ENCODE measurements at places on chromosomes 2 and 18. TPM values are rescaled to one million over a fixed set of nuclear protein-coding genes. Genes with fewer than 3 reads are reported as not detected.

DNA sequence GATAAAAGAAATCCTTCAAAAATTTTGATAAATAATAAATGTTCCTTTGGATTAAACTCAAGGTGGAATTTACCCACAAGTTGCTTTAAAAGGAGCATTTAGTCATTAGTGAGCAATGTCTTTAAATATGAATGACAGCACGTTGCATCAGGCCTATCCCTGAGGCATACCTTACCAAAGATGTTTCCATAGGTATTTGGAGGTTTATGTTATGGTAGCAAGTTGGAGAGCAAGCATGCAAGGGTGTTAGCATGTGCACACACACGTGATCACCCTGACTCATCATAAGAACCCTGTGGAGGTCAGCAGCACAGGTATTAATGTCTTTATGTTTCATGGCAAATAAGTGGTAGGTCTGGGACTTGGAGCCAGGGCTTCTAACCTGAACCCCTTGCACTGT lies 159.9 kb downstream of the ACTR3 start:
- DNase-seq, result no peak

- DNase-seq, result no peak
Measured at GRCh38 chr2:228526687-228527086, 345.2 kb upstream of the SPHKAP start.

The ICOS gene
- total RNA-seq, result not detected

- no peak for DNase-seq
Measured at GRCh38 chr18:10437837-10438236, 16.6 kb upstream of the APCDD1 start.

The RAB6C gene
- total RNA-seq, result not detected

The CCL20 gene
- total RNA-seq, result 1.5 TPM

GRCh38 chr2:26010943-26011342 lies 22.9 kb upstream of the RAB10 start:
- no peak for DNase-seq

The POTEF gene
- total RNA-seq, result 0.20 TPM

DNA sequence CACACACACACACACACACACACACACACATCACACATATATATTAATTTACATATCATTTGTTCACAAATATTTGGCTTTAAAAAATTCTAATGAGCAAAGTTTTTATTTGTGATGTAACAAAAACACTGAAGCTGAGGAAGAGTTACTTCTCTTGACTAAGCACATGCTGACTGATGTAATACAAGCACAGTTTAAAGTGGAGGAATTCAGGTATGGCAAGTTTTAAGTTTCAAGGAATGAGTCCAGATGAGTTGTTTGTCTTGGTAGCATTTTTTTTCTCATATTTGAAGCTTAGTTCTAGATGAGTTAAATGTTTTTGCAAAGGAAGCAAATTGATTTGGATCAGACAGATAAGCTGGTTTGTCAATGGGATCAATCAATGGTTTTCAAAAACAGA lies 20.2 kb upstream of the CALCRL start:
- no peak for DNase-seq

GRCh38 chr2:120933693-120934573 lies 198.3 kb downstream of the GLI2 start:
- peak; percentile 58 for DNase-seq

DNA sequence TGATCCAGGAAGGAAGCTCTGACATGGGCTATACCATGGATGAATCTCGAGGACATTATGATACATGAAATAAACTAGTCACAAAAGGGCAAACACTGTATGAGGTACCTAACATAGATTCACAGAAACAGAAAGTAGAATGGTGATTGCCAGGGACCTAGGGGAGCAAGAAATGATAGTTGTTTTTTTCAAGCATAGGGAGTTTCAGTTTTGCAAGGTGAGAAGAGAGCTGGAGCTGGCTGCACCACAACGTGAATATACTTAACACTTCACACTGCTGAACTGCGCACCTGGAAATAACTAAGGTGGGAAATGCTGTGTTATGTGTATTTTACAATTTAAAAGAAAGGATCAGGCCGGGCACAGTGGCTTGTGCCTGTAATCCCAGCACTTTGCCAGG lies 13.2 kb upstream of the AGAP1 start:
- DNase-seq, result no peak

DNA sequence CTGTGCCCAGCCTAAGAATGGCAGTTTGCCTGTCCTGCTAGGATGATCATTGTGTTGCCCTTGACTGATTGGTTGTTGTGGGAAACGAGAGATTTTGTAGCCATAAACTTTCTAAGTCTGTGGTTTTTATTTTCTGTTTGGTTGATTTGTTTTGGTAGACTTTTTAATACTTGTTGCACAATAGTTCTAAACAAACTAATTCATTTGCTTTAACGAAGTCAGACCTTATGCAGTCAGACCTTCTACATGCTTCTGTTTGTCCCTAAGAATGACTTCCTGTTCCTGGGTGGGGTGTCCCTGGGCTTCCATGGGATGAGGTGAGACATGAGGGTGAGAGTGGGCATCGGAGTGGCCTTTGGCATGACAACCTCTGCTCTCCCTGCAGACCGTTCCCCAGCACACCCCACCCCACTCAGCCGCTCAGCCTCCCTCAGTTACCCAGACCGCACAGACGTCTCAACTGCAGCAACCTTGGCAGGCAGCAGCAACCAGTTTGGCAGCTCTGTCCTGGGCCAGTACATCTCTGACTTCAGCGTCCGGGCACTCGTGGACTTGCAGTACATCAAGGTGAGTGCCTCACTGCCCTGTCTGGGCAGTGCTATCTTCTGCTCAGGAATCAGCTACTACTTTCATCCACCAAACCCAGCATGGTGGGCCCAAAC lies 7.8 kb upstream of the CNNM3 start:
- no peak for DNase-seq

DNA sequence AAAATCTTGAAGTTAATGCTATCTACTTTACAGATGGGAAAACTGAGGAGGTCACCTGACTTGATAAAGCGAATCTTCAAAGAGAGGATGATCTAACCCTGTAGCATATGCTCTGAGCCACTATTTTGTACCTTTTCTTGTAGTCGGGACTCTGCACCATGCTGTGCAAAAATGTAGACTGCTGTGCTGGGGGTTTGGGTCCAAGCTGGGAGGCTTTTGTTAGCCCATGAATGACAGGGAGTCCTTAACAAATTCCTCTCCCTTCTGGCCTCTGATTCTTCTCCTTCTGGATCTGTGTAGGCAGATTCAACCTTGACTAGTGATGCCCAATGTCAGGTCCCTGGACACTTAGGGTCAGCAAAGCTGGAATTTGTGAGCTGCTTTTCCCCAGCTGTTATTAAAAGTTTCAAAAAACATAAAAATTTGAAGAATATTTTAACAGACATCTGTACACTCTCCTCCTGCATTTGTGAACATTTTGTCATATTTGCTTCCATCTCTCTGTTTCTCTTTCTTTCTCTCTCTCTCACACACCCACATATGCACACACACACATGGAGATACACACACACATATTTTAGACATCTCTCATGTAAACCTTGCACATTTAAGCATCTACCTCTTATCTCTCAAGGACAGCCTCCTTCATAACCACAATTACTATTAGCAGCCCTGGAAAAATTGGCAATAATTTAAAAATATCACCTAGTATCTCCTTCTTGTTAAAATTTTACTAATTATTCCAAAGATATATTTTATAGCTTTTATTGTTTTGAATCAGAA lies 335.0 kb upstream of the TRIB2 start:
- DNase-seq, result no peak

DNA sequence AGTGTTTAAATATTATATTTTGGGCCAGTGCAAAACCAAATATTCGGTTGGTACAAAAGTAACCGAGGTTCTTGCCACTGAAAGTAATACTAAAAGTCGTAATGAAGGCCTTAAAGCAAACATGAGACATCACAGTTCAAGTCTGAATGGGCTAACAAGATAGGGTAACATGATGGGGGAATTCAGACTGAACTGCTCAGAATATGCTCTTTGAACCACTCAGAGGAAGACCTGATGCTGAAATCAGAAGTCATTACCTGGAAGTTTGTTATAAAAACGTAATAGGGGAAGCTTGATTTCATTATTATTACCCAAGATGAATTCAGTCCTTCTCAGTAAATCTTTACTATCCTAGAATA lies 26.6 kb downstream of the CDKL4 start:
- DNase-seq, result no peak

- DNase-seq, result no peak
Measured at GRCh38 chr2:138724729-138725459, 55.3 kb downstream of the NXPH2 start.

The LBX2 gene
- total RNA-seq, result 0.95 TPM

DNA sequence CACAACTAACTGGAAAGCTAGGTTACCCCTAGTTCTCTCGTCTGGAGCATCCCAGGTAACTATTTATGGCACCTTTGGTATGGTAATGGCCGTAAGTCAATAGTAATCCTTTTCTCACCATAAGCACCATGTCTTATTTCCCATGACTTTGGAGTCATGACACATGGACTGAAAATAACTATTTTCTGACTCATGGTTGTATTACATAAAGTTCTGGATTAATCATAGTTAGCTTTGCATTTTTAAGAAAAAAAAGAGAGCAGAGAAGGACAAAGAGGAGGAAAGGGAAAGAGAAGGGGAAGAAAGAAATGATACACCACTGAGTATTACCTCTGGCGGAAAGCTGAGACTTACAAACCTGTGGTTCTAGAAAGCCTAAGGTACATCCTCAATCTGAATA lies 99.3 kb downstream of the BIN1 start:
- DNase-seq, result no peak

DNA sequence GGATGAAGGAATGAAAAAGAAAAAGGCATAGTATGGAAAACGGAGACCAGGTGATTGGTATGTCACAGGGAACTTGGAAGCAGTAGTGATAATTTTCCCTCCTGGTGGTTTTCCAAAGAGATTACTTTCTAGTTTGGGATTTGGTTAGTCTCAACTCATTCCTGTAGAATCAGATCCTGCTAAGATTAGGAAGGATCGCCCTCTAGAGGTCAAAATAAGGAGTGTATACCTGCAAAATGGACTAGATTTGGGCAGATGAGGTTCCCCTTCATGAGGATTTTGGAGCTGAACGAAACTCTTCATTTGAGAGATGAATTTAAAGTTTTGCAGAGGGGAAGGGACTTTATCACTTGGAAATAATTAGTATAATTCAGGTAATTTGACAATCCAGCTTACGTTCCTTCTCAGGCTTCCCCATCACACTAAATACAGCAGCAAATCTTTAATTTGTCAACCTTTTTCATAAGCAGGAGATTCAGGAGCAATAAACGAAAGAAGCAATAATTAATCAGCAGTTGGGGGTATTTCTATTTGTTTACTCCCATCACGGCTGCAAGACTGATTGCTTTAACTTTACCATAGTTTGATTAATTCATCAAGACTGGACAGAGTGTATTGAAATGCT lies 65.2 kb downstream of the CCDC195 start:
- no peak for DNase-seq

The PSMA8 gene
- 0.23 TPM for total RNA-seq

- DNase-seq, result no peak
Measured at GRCh38 chr2:238362626-238363025, 42.3 kb downstream of the TRAF3IP1 start.

DNA sequence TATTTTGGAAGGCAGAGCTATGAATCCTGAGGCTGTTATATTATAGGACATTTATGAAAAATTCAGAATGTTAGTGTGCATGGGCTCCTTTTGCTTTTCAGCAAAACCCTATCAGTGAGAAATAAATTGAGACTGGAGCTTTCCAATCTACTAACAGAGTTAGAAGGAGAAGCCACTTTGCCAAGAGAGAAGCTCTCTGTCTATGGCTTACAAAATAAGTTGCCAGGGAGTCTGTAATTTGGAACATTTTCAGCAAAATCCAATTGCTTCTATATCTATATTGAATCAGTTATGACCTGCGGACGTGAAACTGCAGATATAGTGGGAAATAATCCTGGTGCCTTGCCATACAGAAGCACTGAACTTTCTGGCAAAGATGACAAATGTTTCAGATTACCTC lies 279.3 kb downstream of the CDH19 start:
- no peak for DNase-seq

GRCh38 chr18:31684279-31685096 lies at the start of gene B4GALT6:
Gene B4GALT6 (minus strand): TSS chr18:31684581. CDS start chr18:31684426, 155 bp downstream.
- DNase-seq, result peak; percentile 37

- DNase-seq, result no peak
Measured at GRCh38 chr2:209763106-209763505, 8.5 kb upstream of the UNC80 start.

DNA sequence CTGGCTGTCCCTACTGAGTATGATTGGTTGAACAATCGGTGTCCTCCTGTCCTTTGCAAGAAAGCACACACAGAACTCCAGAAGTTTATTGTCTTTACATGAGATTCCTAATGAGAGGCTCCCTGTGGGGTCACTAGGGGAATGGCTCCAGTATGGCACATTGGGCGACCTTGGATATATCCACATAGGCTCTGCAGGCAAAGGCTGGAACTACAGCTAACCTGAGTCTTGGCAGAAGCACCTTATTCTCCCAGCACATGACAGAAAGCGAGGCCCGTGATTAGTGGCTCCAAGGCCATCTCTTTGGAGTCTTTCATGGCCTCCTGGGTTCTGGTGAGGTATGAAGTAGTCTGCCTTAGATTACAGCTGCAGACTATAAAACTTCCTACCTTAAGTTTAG lies 49.0 kb downstream of the ZDBF2 start:
- no peak for DNase-seq

The NT5DC4 gene
- total RNA-seq, result not detected

DNA sequence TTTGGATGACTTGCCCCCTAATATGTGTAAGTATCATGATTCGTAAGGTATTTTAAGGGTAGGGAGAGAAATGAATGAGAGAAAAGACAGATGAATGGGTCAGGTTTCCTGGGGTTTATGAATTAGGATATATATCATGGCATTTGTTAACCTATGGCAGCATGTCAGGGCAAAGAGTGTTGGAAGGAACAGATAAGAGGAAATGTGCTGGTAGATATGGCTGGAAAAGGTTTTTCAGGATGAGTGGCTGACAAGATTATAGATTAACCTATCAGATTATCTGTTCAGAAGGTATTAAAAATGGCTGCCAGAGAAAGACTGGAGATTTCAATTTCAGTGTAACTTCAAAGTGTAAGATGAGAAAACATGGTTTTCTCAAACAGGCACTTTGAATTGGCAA lies 67.8 kb downstream of the SRBD1 start:
- no peak for DNase-seq

The HDAC4 gene
- 27.3 TPM for total RNA-seq

The NXPH2 gene
- total RNA-seq, result not detected

The IMP4 gene
- 115 TPM for total RNA-seq

The ANKRD30B gene
- 0.67 TPM for total RNA-seq

- DNase-seq, result no peak
Measured at GRCh38 chr2:240322231-240322955, 113.1 kb upstream of the GPC1 start.

The AGXT gene
- total RNA-seq, result not detected

DNA sequence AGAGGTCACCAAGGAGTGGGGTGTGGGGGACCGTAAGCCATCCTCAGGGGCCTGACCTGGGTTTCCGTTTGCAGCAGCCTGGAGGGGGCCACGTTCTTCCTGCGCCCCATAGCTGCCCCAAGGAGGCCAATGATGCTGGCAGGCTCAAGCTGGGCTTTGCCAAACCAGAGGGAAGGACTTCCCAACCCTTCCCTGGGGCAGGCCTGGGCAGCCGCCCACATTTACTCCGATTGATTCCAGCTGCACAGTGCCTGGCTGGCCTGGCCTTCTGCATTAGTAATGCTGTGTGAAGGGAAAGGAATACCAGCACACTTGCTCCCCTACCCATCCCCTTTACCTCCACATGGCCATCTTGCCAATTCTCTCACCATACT lies 360.6 kb upstream of the SLC14A2 start:
- DNase-seq, result peak; percentile 88

The YES1 gene
- total RNA-seq, result 95.9 TPM

The COLEC11 gene
- not detected for total RNA-seq
